ENCODE measurements at places on chromosomes 3 and 15.
A peak's percentile ranks its signal among the peaks of the same experiment; 100 is the strongest.

DNA sequence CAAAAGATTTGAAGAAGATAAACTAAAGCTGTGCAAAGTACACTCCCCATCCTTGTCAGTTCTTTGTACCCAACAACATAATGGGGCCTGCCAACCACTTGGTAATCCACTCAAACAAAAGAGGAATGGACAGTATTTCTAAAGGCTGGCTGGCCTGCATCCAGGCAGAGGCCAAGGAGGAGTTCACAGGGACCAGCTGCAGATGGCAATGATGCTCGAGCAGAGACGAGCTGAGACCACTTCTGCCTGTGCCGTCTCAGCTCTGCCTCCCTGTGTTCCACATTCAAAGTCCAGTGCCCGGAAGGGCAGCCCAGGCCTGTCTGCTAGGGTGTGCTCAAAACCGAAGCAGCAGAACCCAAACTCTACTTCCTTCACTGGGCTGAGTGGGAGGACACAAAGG, 14.3 kb downstream of the CXCR6 start:
- peak; percentile 30 for DNase-seq

GRCh38 chr3:38047896-38048295, 8.9 kb downstream of the DLEC1 start:
- no peak for DNase-seq

DNA sequence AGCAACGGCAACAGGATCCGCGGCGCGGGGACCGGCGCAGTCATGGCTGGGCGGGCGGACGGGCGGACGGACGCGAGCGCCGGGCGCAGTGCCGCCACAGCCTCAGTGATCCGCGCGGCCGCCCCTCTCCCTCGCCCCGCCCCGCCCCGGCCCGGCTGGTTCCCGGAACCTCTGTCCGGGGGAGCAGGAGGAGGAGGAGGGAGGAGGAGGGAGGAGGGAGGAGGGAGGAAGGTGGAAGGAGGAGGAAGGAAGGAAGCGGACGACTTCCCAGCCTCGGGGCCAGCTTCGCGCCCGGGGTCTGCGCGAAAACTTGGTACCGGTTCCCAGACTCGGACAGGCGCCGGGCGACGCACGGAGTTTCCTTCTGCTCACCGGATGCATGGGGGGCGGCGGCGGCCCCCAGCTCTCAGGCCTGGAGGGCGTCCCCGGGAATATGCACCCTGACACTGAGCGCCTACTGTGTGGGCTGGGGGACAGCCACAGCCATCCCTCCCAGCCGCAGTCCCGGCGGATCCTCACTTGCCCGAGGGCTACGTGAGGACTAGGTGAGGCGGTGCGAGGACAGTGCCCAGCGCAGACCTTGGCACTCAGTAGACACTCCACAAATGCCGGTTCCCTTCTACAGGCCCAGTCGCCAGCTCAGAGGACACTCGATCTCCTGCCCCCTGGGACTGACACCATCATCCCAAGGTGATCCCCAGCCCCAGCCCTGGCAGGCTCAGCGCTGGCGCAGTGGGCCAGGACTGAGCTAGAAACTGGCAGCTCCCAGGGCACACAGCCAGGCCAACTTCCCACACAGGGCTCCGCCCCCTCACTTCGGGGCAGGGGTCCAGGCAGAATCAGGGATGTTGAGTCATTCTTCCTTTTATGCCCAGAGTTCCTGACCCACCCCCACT, at the start of gene SHISA5:
Gene SHISA5 (minus strand): TSS at position 124 of the 896 bp plus-strand sequence. CDS start 80 bp downstream, at position 44.
- DNase-seq, result no peak

DNA sequence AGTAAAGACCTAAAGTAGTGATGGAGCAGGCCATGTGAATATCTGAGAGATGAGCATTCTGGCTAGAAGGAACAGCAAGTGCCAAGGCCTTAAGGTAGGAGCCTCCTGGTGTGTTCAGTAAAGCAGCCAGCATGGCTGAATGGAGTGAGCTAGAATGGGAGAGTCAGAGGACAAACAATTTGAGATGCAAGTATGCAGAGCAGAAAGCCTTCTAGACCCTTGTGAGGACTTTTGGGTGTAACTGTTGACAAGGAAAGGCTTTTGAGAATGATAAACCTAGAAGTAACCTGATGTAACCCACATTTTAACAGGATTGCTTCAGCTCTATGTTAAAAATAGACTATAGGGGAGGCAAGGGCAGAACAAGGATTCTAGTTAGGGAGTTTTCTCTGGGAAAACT, 14.8 kb upstream of the RNF7 start:
- no peak for DNase-seq

- no peak for DNase-seq
Observed at GRCh38 chr3:157588386-157589060, 85.3 kb upstream of the VEPH1 start.

DNA sequence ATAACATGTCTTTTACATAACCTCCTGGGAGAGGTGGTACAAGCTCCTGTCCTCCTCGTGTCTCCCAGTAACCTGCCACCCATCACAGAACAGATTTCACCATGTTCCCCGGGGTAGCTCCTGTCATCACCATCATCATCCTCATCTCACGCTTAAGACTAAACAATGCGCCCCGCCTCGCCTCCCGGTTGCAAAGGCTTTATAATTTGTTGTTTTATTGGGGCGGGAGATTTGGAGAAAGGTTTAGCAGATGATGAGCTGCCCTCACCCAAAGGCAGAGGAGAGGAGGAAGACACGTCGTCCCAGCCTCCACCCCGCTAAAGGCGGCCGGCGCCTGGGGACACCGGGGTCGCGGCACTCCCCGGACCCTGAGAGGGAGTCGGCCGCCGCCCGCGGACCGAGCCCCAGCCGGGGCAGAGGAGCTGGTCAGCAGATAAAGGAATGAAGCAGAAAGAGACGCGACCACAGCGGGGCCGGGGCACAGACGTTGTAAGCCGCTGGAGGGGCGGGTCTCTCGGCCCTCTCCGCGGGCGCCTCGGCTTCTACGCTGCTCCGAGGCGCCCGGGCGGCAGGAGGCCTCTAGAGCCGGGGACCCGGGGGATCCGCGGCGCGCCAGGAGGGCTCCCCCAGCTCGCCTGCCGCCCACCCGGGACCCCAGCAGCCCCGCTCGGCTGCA, 589 bp downstream of the HERC1 start:
- peak; percentile 31 for DNase-seq

DNA sequence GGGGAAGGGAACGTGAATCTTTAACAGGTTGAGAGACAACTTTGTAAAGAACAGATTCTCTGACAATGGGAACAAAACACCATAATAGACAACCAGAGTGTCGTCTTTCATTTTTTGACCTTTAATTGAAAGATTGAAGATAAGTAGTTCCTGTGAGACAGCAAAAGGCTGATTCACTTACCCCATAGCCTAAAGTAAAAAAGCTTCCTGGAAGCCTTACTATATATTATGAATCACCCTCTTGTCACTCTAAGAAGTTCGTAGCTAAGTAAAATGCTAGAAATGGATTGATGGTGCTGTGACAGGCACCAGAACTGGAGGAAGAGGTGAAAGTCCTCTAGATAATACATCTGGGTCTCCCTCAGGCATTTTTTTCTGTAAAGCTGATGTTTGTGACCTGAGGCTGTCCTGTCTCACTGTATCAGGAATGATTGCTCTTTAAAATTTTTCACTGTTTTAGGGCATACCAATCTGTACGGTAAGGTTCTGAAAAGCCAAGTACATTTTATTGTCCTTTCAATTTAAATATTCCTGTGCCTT, 824.6 kb upstream of the SEMA6D start:
- no peak for DNase-seq

- DNase-seq, result no peak
Observed at GRCh38 chr15:75523011-75523410, 56.1 kb downstream of the PTPN9 start.

- DNase-seq, result no peak
Observed at GRCh38 chr3:98333989-98334606, 19.6 kb upstream of the OR5K4 start.

DNA sequence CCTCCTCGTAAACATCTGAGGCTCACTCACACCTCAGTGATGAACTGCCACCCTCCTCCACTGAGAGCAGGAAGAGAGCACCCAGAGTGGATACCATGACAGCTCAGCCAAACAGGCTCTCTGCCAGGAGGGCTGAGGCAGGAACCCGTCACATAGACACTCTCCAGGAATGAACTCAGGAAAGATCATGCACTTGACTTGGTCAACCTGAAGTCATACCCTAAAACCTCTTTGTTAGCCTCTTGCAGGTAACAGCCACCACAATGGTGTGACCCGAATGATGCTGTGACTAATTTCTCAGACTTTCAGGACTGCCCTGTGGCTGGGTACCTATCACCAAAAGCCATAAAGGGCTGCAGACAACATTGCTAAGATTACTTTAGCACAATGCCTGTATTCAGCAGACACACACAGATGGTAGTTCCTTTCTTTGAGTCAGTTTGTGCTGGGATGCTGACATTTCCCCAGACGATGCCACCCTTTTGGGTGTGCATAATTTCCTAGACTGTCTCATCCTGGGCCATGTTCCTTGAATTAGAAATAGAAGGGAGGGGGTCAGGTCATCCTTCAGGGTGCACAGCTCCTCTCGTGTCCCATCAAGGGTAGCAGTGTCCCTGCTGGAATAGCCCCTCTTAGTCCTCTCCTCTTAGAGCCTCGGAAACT, 30.3 kb downstream of the CX3CR1 start:
- no peak for DNase-seq

GRCh38 chr3:71862371-71863140, 77.6 kb upstream of the PROK2 start:
- no peak for DNase-seq

DNA sequence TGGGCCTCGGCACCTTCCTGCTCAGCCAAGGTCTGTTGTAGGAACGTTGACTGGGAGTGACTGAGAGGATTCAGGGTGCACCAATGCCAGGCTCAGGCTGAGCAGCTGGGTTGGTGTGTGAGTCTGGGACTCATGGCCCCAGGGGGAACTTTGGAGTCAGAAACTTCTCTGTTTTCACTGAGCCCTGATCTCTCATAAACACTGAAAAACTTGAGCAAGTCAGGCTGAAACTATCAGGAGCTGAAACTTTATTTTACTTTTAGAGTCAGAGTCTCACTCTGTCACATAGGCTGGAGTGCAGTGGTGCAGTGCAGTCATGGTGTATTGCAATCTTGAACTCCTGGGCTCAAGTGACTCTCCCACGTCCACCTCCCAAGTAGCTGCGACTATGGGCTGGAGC, 3.0 kb downstream of the TRAK1 start:
- no peak for DNase-seq

DNA sequence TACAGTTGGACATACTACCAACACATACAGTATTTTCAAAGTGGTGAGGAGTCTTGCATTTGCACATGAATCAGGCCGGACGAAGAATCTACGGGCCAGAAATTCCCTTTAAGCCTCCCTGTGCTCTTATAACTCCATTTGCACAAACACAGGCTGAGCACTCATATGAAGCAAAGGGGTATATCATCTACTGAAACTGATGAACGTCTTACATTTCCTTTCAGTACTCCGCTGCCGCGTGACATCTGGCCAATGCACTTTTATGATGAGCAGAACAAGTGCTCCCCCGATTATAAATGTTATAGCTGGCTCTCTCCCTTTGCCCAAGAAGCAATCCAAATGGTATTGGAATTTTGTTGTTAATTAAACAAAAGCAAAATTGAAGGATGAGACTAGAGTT, 110.3 kb upstream of the ICE2 start:
- DNase-seq, result no peak
